ENCODE measurements at places on chromosomes 7 and 10.

GRCh38 chr10:81081887-81082620 lies 544.4 kb downstream of the SH2D4B start:
- no peak for DNase-seq

DNA sequence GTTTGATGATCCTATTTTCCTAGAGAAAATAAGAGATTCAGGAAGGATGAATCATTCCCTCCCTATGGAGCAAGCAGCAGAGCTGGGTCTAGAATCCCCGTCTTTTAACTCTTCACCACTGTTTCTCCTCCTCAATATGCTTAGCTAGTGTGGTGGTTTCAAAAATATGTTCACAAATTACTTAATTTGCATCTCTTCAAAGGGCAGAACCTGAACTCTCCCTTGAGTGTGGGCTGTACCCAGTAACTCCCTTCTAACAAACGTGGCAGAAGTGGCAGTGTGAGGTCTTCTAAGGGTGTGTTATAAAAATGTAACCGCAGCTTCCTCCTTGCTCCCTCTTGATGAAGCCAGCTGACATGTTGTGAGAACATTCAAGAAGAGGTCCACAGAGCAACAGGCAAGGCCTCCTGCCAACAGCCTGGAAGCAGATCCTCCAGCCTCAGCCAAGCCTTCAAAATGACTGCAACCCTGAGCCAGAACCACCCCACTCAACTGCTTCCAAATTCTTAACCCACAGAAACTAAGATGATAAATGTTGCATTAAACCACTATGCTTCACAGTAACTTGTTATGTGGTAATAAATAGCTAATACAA lies 36.6 kb downstream of the SRPK2 start:
- peak; percentile 87 for DNase-seq

- no peak for DNase-seq
Observed at GRCh38 chr10:18136073-18136791, 4.0 kb upstream of the CACNB2 start.

GRCh38 chr7:130959743-130960207 lies 225.8 kb upstream of the KLF14 start:
- DNase-seq, result no peak

GRCh38 chr7:8035647-8036518 lies 67.3 kb downstream of the GLCCI1 start:
- DNase-seq, result no peak
